ENCODE measurements at places on chromosomes 2 and 18.

- DNase-seq, result no peak
Observed at GRCh38 chr2:80255918-80256781, 48.4 kb downstream of the LRRTM1 start.

- DNase-seq, result no peak
Observed at GRCh38 chr2:64623242-64623850, 30.4 kb downstream of the SERTAD2 start.

GRCh38 chr2:140597836-140598235 lies 1533.0 kb downstream of the LRP1B start:
- no peak for DNase-seq

GRCh38 chr2:170930131-170930990 lies 1.3 kb downstream of the GORASP2 start:
- peak; percentile 68 for DNase-seq

DNA sequence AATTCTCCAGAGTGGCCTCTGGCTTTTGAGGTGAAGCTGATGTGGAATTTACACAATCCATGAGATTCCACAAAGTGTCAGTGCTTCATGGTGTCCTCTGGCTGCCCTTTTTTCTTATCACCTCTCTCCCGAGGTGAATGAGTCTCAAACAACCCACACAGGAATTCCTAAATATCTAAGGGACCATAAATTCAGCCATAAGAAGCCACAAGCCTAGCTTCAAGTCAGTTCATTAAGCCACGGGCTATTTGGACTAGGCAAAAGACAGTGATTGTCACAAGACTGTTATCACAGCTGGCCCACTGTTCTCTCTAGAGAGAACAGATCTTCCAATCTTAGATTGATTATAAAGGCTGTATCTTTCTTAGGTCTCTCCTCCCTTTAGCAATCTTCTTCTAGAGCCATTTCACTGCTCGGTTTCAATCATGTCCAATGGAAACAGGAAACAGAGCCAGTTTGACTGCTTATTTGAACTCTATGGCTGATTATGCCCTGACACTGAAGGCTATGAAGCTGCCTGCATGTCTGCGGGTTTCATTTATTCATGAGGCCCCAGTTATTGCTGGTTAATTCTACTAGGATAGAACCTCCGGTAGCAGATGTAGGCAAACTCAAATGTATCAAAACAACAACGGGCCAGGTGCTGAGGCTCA lies 4.1 kb downstream of the NEMP2 start:
- no peak for DNase-seq

GRCh38 chr2:155727187-155727895 lies 605.2 kb downstream of the NR4A2 start:
- DNase-seq, result no peak

DNA sequence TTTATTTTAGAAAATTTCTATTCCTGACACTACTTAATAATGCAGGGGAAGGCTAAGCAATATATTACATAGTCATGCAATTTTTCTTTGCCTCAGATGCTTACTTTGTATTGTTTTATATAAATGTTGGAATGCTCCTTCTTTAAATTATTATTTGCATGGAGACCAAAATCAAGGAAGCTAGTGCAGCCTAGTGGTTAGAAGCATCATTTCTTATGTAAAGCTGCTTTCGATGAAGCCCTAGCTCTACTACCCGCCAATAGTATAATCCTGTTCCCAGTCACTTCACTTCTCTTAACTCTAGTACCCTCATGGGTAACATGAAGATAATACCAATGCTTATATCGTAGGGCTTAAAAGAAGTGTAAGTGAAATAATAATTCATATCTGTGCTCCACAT lies 198.9 kb downstream of the LRATD1 start:
- DNase-seq, result no peak

DNA sequence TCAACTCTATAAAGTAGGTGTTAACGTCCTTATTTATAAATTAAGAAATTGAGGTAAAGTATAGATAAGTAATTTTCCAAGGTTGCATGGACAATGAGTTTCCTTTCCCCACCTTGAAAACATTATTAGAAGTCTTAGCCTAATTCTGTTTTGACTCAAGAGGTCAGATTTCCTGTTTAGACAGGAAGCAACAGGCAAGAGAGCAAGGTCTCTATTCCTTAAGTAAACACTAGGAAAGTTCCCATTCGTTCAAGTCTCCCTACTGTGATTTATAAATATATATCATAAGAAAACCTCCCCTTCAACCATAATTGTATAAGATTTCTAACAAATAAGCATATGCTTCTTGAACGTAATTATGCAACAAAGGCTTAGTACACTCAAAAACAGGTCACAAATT lies 40.3 kb downstream of the CLASP1 start:
- DNase-seq, result no peak

GRCh38 chr2:2031101-2031500 lies 286.8 kb upstream of the PXDN start:
- DNase-seq, result no peak

DNA sequence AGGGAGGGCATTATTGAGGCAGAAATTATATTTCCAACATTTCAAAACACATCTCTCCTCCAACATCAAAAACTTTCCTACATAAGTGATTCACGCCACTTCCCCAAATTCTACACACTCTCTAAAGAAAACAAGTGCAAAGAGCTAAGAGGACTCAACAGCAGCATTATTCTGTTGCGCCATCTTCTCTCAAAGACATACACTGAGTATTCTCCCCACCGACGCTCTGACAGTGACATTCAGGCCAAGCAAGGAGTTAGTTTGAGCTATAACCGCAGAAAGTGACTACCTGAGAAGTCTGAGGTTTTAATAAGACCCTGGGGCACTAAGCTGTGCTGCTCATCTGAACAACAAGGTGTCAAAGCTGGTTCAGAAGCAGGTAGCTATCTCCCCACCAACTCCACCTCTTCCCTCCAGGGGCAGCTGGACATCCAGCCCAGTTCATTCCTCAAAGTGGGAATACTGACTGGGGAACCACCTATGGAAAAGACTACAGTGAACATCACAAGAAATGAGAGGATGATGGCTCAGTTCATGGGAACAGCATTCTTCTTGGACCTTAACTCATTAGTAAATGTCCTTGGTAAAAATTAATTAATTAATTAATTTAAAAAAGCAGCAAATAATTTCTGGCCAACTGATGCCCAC lies 309.5 kb upstream of the CCDC68 start:
- DNase-seq, result no peak

GRCh38 chr18:58321986-58322385 lies 278.0 kb downstream of the NEDD4L start:
- peak; percentile 57 for DNase-seq

DNA sequence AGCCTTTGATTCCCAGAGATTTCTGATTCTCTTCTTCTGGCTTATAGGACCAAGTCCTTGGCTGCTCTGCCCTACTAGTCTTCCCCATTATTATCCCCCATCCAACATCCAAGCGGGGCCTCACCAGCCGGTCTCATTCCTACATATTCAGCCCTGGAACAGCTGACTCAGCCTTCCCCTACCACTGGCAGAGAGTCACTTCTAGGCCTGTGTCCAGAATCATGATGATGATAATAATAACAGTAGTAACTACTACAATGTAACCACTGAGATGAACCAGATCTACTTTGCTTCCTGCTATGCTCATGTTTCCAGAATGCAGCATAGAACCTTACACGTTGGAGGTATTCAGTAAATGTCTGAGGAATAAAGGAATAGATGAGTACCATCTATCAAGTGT lies 295.2 kb downstream of the SRBD1 start:
- DNase-seq, result no peak

- DNase-seq, result peak; percentile 58
Observed at GRCh38 chr2:204544961-204545860, at the start of gene PARD3B. Gene PARD3B (plus strand): TSS chr2:204545475. CDS start chr2:204546000, 525 bp downstream.

GRCh38 chr2:64470766-64471295 lies 16.9 kb downstream of the LGALSL start:
- DNase-seq, result no peak

All from activated T-cell treated with anti-CD3 and anti-CD28 coated beads, Interleukin-2, amount 50 U/mL, for 48 hours (primary cell).